Epithelial cell of proximal tubule (primary cell): ENCODE measurements at places on chromosomes 1 and 21.

GRCh38 chr1:186310307-186310706 is 64.7 kb downstream of the TPR start:
- DNase-seq, result no peak

GRCh38 chr1:30749691-30750583 is 7.6 kb downstream of the LAPTM5 start:
- no peak for DNase-seq

DNA sequence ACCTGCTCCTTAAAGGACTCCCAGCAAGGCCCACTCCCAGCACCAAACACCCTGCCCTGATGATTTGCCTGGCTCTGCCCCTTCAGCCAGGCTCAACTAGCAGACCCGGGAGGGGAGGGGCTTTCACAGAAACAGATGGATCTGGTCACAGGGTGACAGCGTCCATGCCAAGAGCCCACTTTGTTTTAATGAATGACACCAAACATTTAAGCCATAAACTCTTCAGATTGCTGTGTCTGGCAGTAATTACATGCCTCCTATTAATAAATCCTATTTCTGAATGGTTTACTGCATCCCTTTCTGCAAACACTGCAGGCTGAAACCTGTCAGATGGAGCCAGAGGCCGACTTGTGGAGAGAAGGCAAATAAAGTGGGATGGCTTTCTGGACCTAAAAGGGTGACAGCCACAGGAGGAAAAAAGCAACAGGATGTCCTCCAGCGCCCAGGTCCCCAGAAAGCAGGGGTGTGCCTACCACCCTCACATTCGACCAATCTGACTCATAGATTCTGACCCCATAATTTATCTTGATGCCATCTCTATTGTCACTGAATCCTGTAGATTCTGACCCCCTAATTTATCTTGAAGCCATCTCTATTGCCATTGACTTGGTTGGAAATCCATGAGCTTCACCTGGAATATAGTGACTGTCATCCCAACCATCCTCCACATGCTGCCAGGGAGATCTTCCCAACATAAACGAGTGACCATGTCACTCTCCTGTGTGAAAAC is 200.9 kb downstream of the PLPP3 start:
- no peak for DNase-seq

DNA sequence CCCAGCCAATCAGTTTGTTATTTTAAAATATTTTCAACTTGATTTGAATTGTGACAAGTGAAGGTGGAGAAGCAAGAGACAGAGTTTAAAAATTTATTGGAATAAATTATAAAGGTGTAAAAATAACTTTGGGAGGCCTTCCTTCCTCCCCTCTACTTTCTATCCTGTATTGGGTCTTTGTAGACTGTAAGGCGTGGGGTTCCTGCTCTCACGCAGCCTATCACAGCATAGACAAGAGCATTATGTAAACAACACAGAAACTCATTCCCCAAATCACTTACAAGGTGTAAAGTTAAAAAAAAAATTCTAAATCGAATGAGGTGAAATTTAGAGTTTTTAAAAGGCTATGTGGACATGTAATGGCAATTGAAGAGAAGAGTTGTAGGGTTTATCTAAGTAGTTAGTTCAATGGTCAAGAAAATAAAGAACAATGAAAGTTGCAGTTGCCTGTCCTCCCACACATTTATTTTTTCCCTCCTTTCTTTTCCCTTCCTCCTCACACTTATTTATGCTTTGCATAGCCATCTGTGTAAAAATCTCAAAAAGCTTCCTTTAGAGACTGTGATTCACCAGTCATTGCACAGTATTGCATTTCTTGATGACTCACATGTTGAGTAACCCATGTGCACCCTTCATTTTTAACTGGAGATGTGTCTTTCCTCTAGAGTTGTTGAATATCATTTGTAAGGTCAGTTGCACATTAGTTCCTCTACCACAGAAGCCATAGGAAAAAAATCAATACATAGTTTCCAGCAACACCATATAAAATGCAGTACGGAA is 242.2 kb downstream of the PTPRC start:
- peak; percentile 88 for DNase-seq

GRCh38 chr1:40834968-40835545 is 27.1 kb downstream of the CITED4 start:
- DNase-seq, result no peak

DNA sequence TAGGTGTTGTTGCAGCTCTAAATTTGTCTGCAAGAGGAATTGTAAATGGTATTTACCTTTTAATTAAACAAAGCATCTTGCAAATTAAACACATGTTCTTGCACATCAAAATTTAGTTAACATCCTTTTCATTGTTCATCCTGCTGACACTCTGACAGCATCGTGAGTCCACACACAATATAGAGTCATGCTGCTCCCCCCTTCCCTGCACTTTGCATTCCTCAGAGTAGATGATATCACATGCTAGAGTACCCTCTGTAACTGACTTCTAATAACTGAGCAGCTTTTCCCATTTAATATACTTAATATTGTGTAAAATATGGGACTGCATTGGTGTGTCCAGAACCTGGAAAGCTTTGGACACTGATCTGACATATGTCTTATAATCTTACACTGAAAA is 138.8 kb upstream of the DPYD start:
- no peak for DNase-seq

GRCh38 chr21:41964171-41964570 is 10.4 kb upstream of the C2CD2 start:
- DNase-seq, result no peak

- DNase-seq, result no peak
Measured at GRCh38 chr1:38908821-38909220, 27.4 kb upstream of the GJA9 start.
